Fibroblast of skin of right quadriceps (primary cell): ENCODE measurements at places on chromosomes 13 and 19.
A peak's percentile ranks its signal among the peaks of the same experiment; 100 is the strongest.

GRCh38 chr19:11325544-11325943 is 13.9 kb downstream of the RAB3D start:
- DNase-seq = no peak

- DNase-seq = peak; percentile 42
Observed at GRCh38 chr13:62357887-62358645, 942.4 kb upstream of the PCDH20 start.

- no peak for DNase-seq
Observed at GRCh38 chr13:50119591-50119990, 104.3 kb downstream of the KCNRG start.

- DNase-seq = no peak
Observed at GRCh38 chr19:55431183-55431582, 11.9 kb downstream of the SHISA7 start.
